ENCODE measurements at places on chromosomes 3 and 15. TPM values are rescaled to one million over a fixed set of nuclear protein-coding genes. Genes with fewer than 3 reads are reported as not detected.

DNA sequence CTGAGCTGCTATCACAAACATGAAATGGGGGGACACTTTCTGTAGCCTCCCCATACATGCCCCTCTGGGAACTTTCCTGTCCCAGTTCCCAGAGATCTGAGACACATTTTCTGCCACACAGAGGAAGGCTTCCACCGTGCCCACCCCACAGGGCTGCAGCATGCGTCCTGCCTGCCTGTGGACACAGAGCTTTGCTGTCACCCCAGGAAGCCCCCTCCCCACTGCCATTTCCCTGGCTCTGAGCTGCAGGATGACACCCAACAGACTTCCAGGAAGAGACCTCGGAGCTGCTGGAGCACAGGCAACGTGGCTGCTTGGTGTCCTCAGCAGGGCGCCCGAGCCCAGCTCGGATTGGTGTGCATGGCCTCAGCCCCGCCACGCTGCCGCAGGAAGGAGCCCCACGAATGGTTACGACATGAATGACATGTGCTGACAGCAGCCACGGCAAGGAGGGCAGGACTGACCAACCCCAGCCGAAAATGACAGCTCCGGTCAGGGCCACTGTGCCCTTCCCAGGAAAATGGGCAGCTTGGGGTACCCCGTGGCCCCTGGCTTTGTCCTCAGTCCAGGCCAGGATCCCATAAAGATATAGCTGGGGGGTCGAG is 81.3 kb downstream of the VGLL4 start:
- DNase-seq = no peak
- peak overlapping the region; percentile 44 for H3K27ac ChIP-seq
- H3K27me3 ChIP-seq = no peaks in the 10 kb centered on the region
- H3K36me3 ChIP-seq = peaks cover 38% of the 10 kb centered on the region
- no peak overlapping the region for H3K4me3 ChIP-seq
- peaks cover 61% of the 10 kb centered on the region for H3K4me1 ChIP-seq

- DNase-seq = no peak
- peak overlapping the region; percentile 65 for H3K27ac ChIP-seq
- peaks cover 69% of the 10 kb centered on the region for H3K4me1 ChIP-seq
- no peak overlapping the region for H3K4me3 ChIP-seq
- peaks cover 7% of the 10 kb centered on the region for H3K36me3 ChIP-seq
Measured at GRCh38 chr15:90558171-90558573, 28.4 kb downstream of the CRTC3 start.

DNA sequence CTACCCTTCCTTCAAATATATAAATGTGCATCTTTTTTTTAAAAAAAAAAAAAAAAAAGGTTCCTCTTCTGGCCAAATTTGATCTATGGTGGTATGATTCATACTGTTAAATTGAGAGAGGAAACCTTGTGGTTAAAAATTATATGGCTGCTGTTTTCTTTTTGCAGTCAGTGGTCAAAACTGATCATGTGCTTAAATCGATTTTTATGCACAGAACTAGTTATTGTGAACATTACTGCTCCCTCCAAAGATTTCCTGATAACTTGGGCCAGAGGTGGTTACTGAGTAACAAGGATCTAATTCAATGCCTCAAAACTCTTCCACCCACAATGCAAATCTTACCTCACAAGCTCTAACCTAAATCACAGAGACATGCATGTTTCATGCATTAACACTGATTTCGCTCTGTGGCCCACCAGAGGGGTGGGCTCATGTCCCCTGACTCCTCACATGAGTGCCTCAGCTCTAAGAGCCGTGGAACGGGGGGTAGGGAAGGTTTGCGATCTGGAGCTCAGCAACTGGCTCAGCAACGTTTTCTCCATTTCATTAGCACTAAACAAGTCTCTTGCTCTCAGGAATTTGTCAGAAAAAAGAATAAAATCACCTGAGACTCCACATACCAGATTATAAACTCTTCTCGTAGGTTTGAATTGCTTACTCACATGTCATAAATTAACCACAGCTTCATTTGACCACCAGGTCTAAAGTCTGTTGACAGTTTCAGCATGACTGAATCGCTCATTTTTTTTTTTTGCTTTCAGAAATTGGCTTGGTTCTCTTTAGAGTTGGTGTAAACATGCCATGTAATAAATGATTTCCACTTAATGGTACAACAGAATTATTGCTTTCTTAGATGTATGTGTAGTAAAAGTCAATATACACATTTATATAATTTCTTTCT is 280.4 kb downstream of the CD47 start:
- no peak for DNase-seq
- H3K27me3 ChIP-seq = no peaks in the 10 kb centered on the region
- no peak overlapping the region for H3K4me3 ChIP-seq
- peaks cover 18% of the 10 kb centered on the region for H3K4me1 ChIP-seq
- H3K27ac ChIP-seq = no peak overlapping the region

DNA sequence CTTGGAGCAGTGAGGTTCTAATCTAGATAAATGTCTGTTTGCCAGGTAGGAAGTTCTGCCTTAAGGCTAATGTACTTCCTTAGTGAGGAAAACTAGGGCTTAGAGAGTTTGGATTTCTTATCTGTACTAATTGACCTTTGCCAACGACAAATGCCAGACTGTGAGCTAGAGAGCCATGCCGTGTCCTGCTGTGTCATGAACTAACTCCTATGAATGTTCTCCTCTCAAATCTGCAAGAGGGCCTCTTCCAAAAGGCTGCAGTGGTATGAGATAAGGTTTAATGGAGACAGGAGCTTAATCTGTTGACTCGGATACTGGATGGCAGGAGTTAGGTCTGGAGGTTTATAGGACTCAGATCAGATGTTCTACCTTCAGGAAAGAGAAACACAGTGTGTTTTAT is 524.9 kb downstream of the NTRK3 start:
- no peak overlapping the region for H3K4me3 ChIP-seq
- no peak for DNase-seq
- H3K27me3 ChIP-seq = peaks cover 3% of the 10 kb centered on the region

DNA sequence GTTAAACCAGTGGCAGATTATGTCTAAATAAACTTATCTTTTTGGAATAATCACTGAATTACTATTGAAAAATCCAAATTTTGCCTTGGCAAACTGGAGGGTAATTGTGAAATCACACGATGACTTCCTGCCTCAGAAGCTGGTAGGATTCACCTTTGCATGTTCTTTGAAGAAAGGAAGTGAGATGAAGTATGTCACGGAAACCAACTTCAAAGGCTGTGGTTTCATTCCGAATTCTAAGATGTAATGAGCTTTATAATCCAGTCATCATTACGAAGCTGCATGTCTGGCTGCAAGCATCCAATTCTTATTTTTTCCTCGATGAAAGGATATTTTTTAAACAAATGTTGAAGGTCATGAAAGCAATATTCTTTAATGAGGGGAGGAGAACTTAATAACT is 15.0 kb upstream of the ZBED2 start:
- no peaks in the 10 kb centered on the region for H3K27me3 ChIP-seq
- H3K4me3 ChIP-seq = no peak overlapping the region
- H3K27ac ChIP-seq = no peak overlapping the region
- peaks cover under 1% of the 10 kb centered on the region for H3K4me1 ChIP-seq
- H3K36me3 ChIP-seq = no peaks in the 10 kb centered on the region

GRCh38 chr15:78034495-78035191 is 42.9 kb downstream of the TBC1D2B start:
- peak overlapping the region; percentile 57 for H3K27ac ChIP-seq
- H3K4me1 ChIP-seq = peaks cover 31% of the 10 kb centered on the region

- peaks cover 32% of the 10 kb centered on the region for H3K4me1 ChIP-seq
- no peak overlapping the region for H3K27ac ChIP-seq
- H3K36me3 ChIP-seq = no peaks in the 10 kb centered on the region
- DNase-seq = no peak
- no peak overlapping the region for H3K4me3 ChIP-seq
- H3K27me3 ChIP-seq = no peaks in the 10 kb centered on the region
Measured at GRCh38 chr3:50295553-50296431, 3.4 kb downstream of the HYAL3 start.

DNA sequence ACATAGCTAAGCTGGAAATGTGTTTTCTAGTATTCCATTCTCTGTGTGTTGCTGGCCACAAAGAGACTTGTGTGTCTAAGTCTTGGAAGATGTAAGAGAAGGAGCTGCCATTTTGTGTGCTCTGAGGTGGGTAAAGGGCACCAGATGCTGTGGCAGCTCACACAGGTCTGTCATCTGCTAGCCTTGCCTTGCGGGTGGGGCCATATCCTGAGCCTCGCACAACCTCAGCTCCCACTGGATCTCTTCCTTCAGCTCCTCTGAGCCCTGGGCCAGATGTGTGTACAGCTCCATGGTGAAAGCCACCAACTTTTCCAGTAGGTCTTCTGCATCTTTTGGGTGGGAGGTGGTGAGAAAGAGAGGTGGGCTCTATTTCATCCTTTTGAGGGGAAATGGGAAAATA is 6.7 kb upstream of the TMC3 start:
- H3K4me1 ChIP-seq = no peaks in the 10 kb centered on the region
- peaks cover 2% of the 10 kb centered on the region for H3K36me3 ChIP-seq
- no peak for DNase-seq

- H3K4me1 ChIP-seq = no peaks in the 10 kb centered on the region
- DNase-seq = no peak
- no peaks in the 10 kb centered on the region for H3K36me3 ChIP-seq
- H3K27ac ChIP-seq = no peak overlapping the region
- H3K4me3 ChIP-seq = no peak overlapping the region
- H3K27me3 ChIP-seq = no peaks in the 10 kb centered on the region
Measured at GRCh38 chr15:87477026-87477425, 779.5 kb downstream of the NTRK3 start.

DNA sequence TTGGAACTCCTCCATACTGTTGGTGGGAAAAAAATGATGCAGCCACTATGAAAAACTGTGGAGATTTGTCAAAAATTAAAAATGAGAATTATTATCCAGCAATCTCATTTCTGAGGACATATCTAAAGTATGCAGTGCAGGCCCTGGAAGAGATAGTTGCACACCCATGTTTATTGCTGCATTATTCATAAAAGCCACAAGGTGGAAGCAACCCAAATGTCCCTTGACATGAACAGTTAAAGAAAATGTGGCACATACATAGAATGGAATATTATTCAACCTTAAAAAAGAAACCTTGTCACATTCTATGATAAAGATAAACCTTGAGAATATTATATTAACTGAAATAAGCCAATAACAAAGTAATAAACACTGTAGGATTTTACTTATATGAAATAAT is 80.9 kb upstream of the ARHGEF26 start:
- H3K36me3 ChIP-seq = no peaks in the 10 kb centered on the region
- no peaks in the 10 kb centered on the region for H3K4me1 ChIP-seq
- peaks cover 14% of the 10 kb centered on the region for H3K27me3 ChIP-seq
- no peak overlapping the region for H3K4me3 ChIP-seq

DNA sequence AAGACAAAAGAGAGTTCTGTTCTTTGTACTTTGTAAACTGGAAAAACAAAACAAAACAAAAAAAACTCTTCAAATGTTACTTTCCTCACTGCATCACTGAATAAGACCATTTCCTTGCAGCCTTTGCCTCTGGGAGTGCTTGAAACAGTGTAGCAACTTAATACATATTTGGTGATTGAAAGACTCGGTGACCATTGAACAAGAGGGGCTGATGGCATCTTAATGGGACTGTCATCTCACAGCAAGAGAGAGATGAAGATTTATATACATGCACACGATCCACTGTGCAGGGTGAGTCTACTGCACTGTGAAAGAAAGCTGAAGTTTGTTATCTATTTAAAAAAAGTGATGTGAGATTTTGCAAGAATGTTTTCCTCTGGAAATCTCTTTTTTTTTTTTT is 111.9 kb upstream of the KLHL25 start:
- no peak for DNase-seq
- no peaks in the 10 kb centered on the region for H3K4me1 ChIP-seq
- H3K4me3 ChIP-seq = no peak overlapping the region

- H3K27me3 ChIP-seq = no peaks in the 10 kb centered on the region
- no peak overlapping the region for H3K27ac ChIP-seq
- H3K36me3 ChIP-seq = no peaks in the 10 kb centered on the region
- H3K4me1 ChIP-seq = peaks cover 3% of the 10 kb centered on the region
- H3K4me3 ChIP-seq = no peak overlapping the region
Measured at GRCh38 chr3:49654955-49655556, 19.1 kb upstream of the APEH start.

DNA sequence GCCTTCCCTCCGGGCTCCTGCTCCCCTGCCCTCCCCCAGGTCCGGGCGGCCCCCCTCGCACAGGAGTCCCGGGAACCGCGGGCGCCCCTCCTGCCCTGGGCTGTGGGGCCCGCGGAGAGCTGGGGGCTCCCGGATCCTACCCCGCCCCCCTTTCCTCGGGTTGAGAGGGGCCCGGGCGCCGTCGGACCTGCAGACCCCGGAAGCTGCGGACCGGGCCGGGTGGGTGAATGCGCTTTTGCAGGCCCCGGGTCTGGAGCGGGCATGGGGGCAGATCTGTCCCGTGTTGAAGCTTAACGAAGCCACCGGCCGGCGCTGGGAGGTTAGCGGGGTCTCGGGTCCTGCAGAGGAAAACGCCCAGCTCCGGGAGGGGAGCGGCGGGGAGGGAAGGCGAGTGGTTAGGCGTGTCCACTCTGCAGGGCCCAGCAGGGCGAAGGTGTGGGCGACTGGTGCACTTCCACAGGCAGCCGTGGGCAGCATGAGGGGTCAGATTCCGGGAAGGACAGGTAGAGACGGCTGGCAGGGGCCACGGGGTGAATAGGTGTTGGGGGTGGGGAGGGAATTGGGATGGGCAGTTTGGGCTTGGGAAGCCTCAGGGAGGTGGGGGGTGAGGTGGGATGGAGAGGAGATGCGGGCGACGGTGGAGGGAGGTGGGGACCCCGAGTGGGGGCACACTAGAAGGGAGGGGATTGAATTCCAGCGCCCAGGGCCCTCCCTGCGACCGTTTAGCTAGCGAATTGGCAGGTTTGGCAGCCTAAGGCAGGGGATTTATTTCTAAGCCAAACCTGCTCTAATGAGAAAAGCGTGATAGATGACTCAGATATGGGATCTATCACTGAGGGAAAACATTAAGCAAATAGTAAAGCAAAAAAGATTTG is 635 bp downstream of the CD276 start:
- no peaks in the 10 kb centered on the region for H3K27me3 ChIP-seq
- peak overlapping the region; percentile 89 for H3K27ac ChIP-seq
- DNase-seq = no peak

DNA sequence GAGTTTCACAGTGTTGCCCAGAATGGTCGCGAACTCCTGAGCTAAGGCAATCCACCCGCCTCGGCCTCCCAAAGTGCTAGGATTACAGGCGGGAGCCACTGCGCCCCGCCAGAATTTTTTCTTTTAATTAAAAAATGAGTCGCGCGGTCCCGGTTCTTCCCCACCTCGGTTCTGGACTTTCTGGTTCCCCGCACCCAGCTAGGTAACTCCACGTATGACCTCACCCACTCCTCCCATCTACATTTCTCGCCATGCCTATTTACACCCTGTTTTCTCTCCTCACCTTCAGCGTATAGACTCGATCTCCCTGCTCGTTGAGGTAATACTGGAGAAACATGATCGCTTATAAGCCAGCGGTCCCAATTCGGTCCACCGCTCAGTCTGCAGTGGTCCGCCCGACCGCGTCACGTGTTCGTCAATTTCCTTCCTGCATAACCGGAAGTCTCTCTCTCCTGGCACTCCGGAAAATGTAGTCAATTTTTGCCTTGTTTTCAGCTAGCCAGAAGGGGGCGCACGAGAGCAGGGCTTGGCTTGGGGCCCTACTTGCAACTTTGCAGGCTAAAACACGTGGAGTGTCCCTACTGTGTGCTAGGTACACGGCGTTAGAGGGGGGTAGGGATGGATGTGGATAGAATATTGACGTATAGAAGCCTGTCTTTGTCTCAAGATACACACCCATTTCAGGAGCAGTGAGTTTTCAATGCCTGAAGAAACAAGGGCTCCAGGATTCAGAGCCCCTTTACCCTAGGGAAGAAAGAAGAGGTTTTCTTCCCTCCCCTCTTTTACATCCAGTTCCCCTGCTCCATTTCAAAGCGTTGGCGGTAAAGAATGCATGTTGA is at the start of the genes NOP10 and NUTM1:
Gene NOP10 (minus strand): TSS at position 400 of the 839 bp plus-strand sequence. CDS start 63 bp downstream, at position 337.
Gene NUTM1 (plus strand): TSS at position 579 of the 839 bp plus-strand sequence. CDS start 382 bp downstream, outside the sequence.
- no peak within 1 kb of the TSS for H3K4me3 ChIP-seq
- no peaks in the 10 kb centered on the region for H3K27me3 ChIP-seq
- H3K4me1 ChIP-seq = peaks cover 34% of the 10 kb centered on the region
- peaks cover 15% of the 10 kb centered on the region for H3K36me3 ChIP-seq
- DNase-seq = peak; percentile 96
- no peak within 1 kb of the TSS for H3K27ac ChIP-seq

The CPB1 gene
- total RNA-seq = not detected

The ITIH1 gene
- total RNA-seq = not detected

The MESP2 gene
- not detected for total RNA-seq

The LRRC3B gene
- total RNA-seq = not detected

All from osteocyte (in vitro differentiated cells).